ENCODE measurements at places on chromosomes 1 and 21.

DNA sequence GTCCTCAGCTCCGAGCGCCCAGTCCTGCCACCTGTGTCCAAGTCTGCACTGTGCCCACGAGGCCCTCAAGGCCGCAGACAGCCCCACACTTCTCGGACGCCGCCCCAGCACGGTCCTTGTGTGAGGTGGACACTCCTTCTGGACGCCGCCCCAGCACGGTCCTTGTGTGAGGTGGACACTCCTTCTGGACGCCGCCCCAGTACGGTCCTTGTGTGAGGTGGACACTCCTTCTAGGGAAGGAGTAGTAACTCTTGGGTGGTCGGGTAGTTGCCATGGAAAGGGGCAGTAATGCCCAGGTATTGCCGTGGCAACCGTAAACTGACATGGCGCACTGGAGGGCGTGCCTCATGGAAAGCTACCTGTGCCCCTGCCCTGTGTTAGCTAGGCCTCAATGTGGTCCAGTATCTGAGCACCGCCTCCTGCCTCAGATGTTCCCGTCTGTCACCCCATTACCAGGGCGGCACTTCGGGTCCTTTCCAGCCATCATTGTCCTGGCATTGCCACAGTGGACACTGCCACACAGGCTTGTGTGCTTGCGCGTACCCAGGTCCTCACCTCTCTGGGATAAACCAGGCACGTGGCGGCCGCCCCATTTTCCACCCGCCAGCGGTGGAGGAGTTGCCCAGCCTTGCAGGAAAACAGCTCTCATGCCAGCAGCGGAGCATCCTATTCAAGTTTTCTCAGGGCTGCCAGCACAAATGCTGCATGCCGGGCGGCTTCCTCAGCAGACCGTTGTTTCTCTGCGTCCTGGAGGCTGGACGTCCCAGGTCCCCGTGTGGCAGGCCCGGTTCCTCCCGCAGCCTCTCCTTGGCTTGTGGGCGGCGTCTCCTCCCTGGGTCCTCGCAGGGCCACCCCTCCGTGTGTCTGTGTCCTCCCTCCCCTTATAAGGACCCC, 40.8 kb upstream of the POFUT2 start:
- DNase-seq, result no peak

DNA sequence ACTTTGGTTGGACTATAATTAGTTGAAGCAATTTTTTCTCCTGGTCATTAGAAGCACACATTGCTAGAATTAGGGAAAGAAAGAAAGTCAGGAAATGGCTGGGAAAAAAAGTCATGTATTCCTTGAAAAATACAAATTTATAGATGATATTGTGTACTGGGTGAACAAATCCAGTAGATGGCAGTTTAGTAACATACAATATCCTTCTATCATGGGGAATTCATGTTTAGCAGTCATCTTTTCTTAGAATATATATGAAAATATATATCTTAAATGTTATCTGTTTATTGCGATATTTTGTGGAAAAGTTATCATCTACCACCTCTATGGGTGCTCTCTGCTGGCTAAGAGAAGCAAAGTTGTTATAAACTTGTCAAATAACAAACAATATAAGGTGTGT, 13.1 kb upstream of the ZRANB2 start:
- no peak for DNase-seq

DNA sequence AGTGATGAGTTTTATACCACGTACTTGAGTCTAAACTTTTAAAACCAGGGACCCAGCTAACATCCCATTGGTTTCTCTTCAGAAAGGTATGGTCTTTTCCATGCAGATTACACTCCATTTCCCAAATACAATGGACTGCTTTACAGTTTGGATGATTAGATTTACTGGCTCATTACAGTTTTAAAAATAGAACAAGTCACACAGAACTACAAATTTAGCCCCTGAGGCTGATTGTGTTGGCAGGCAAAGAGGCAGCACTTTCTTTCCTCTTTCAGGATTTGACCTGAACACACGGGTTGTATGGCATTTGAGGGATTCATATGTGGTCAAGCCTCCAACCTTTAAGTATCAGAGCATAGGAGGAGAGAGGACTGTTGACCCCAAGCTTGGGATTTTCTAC, 21.8 kb upstream of the VTCN1 start:
- no peak for DNase-seq

DNA sequence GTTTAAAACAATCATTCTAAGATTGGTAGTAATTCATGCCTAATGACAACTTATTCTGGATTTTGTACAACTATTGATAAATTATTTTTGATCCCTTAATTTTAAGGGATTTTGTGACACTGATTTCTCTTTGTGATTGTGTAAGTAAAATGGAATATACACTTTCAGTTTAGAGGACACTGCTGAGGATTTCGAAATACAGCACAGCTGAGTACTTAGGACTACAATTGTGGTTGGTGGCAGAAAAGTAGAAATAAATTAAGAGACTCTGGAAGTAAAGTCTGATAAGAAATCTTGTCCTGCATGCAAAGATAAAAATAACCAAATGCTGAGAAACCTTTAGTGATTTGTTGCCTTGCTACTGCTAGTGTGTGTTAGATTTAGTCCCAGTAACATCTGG, 40.0 kb downstream of the TYW3 start:
- no peak for DNase-seq

DNA sequence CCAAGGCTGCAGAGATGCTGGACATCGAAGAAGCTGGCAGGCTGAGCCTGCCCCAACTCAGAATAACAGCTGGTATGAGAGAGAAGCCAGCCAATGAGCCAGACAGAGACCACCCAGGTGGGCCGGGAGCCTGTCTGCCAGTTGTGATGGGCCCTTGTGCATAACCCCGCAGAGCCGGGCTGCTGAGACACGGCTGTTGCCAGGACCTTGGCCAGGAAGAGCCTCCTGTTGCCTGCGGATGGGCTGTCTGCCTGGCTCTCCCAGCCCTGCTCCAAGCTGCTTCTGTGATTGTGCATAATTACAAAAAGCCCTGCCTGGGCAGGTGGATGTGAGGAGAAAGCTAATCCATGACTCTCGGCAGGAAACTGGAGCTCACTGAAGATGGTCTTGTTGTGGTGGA, 126.5 kb downstream of the CAPN8 start:
- no peak for DNase-seq

- DNase-seq, result no peak
Observed at GRCh38 chr1:207361889-207362288, 40.4 kb downstream of the CD55 start.

- DNase-seq, result no peak
Observed at GRCh38 chr21:42258885-42259407, 40.0 kb downstream of the ABCG1 start.

DNA sequence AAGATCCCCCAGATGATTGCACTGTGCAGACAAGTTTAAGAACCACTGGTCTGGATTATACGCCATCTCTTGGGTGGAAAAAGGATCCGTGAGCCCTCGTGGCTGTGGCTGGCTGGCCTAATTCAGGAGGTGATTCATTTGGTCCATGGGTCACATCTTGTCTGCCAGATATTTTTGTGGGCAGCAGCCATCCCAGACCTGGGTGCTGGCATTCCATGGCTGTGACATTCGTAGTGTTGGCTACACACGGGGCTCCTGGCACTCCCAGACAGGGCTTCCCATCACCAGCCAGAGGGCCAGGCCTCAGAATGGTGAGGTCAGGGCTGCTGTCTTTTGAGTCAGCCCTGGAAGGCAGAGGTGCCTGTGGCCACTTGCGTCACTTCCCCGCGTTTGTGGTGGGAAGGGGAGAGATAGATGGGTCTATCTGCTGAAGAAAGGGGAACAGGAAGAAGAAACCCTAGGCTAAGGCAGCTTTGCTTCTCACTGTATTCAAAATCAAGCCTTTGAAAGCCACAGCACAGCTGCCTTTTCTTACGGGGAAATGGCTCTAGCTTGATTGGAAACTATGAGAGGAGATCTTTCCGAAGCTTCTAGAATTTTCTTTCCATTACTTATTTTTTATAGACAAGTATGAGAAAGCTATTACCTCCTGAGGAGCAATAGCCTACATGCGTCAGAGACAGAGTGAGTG, 32.4 kb downstream of the EIF2D start:
- peak; percentile 92 for DNase-seq

DNA sequence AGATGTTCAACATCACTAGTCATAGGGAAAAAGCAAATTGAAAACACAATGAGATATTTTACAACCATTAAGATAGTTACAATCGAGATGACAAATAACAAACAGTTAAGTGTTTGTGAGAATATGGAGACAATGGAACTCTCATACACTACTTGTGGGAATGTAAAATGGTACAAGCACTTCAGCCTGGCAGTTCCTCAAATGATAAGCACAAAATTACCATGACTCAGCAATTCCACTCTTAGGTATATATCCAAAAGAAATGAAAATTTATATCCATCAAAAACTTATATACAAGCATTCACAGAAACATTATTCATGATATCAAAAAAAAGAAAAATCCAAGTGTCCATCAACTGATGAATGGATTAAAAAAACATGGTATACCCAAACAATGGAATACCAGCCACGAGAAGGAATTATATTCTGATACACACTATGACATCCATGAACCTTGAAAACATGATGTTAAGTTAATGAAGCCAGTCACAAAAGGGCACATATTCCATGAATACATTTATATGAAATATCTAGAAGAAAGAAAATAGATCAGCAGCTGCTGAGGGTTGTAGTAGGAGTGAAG, 76.4 kb downstream of the EVI5 start:
- DNase-seq, result no peak

GRCh38 chr21:33124889-33125288, 54.9 kb downstream of the OLIG1 start:
- DNase-seq, result no peak

GRCh38 chr1:27483659-27484058, 6.3 kb downstream of the WASF2 start:
- no peak for DNase-seq

DNA sequence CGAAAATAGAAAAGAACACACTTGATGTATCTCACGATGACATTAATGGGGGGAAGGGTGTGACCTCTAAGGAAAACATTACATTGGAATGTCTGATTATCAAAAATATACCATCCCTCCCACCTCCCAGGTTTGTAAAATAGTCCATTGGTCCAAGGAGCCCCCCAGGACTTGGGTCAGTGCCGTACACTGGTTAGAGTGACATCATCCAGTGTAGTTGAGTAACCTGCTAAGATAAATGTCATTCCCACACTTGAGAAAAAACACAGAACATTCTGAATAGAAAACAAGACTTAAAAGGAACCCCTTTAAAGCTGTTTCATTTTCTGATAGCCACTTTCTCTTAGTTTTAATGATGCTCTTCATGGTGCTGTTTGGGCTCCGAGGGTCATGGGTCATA, 15.2 kb downstream of the DDX20 start:
- no peak for DNase-seq

DNA sequence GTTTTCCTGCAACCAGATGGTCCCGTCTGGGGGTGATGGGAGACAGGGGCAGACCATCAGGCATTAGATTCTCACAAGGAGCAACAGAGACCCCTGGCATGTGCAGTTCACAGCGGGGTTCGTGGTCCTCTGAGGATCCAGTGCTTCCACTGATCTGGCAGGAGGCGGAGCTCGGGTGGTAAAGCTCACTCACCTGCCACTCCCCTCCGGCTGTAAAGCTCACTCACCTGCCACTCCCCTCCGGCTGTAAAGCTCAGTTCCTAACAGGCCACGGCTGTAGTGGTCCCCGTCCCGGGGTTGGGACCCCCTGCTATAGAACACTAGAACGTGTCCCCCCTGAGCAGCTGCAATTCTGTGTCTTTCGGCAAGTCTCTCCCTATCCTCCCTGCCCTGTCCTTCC, 4.6 kb downstream of the KRTAP10-12 start:
- DNase-seq, result no peak

GRCh38 chr1:236142253-236143103, at the start of gene GPR137B:
Gene GPR137B (plus strand): TSS chr1:236142539. CDS start chr1:236142623, 84 bp downstream.
- peak; percentile 62 for DNase-seq

DNA sequence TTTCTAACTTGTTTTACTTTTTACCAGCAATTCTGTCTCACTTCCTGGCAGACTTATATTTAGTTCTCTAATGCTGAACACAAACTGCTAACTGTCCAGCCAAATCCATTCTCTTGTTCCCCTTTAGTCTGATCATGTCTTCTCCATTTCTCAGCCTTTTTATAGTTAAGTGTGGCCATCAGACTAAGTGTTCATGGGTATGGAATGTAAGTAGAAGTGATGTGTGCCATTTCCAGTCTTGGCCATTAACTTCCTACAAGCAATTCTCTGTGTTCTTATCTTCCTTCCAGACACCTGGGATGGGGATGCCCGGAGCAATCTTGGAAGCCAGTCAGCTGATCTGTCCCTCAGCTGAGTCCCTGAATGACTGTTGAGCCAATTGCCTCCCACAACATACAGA, 165.8 kb downstream of the ST6GALNAC3 start:
- DNase-seq, result no peak

DNA sequence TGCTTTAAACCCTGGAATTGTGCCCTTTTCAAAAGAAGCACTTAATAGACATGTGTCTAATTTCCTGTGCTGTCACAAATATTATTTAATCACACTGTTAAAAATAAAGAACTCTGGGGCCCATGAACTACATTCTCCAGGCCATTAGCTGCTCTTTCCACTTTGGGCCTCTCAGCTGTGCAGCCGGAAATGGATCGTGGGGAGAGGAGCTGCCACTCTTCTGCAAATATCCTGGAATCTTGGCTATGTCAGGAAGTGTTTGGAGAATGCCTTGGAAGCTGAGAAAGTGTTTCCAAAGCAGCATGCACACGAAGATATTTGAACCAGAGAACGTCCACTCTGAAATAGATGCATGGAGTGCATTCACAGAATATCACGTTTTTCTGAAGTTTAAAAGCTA, 27.5 kb upstream of the VPS26C start:
- no peak for DNase-seq

DNA sequence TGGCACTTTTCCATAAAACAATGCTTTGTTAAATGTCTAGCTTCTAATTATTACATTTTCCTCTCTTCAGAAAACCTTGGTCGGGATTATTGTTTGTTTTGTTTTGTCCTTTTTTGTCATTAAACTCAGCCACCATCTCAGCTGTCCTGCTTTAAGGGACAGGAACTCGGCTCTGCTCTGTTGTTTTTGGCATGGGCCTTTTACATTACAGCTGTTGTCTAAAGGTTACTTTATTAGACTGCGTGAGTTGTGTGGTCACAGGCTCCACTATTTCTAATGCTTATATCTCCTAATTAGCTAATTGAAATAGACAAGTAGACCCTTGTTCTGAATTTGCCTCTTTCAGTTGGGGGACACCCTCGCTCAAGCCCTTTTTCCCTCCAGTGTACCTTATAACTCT, 1.6 kb downstream of the PALMD start:
- no peak for DNase-seq

DNA sequence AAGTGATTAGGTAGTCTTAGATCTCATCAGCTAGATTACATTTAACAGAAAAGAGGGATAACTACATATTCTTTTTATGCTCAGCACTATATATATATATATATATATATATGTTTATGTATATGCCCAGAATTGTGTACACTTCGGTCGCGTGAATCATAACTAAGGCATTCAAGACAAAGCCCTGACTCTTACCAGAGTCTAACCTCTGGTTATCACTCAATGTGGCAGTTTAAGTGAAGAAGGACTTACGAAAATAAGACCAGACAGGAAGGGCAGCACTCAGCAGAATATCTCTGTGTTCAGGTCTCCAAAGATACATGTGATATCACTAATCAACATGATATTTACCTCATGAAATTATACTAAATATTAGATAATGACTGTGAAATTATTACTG, 1326.7 kb downstream of the MRPL39 start:
- DNase-seq, result no peak
